CD4-positive, alpha-beta T cell treated with Interleukin-1 beta for 1 hour (primary cell): ENCODE measurements at places on chromosomes 13 and 19.

- no peak for DNase-seq
Measured at GRCh38 chr13:24040835-24041234, 119.7 kb upstream of the SPATA13 start.

DNA sequence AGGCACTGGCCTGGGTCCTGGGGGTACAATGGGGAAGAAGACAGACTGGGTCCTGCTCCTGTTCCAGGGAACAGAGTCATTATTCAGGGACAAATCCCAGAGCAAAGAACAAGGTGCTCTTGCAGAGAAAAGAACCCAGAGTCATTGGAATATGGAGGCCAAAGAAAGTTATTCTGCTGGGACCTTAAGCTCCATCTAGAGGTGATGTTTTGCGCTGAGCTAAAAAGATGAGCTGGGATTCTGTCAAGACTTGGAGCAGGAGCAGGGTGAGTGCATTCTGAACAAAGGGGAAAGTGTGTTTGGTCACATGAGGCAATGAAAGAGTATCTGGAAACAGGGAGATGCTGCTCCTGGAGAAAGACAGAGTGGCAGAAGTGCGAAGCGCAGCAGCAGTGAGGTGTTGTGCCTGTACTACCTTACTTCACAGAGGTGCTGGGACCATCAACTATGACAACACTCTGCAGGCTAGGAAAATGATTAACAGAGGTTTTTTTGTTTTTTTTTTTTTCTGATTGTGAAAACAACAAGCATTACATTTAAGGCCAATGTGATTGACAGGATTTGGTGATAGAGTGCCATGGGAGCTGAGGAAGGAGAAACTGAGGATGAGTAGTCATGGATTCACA lies 95.3 kb upstream of the TNFSF11 start:
- peak; percentile 29 for DNase-seq

- DNase-seq, result peak; percentile 93
Measured at GRCh38 chr19:18007917-18008673, at the start of gene ARRDC2. ARRDC2 (plus strand) TSS chr19:18008170; CDS start chr19:18008311, 141 bp downstream.

GRCh38 chr19:58480481-58480830 lies 4.3 kb downstream of the ZNF446 start:
- DNase-seq, result no peak

DNA sequence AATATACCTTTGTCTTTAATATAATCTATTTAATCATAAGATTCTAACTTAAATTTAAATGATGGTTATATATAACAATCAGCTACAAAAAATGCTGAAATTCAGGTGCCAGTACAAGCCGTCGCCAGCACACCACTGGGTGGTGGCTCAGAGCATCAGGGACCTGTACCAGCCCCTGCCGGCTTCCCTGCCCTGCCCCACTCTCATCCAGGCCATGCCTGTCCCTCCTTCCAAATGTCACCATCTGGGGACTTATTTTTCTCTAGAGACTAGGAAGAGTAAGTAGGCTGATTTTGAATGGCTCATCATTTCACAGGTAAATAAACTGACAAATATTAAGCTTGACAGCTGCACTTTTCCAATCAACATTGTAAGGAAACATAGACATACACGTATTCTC lies 1.6 kb downstream of the METTL21C start:
- DNase-seq, result no peak

GRCh38 chr19:49442354-49442753 lies 1.0 kb upstream of the SLC17A7 start:
- no peak for DNase-seq

GRCh38 chr13:103328899-103329298 lies 262.7 kb upstream of the SLC10A2 start:
- no peak for DNase-seq

DNA sequence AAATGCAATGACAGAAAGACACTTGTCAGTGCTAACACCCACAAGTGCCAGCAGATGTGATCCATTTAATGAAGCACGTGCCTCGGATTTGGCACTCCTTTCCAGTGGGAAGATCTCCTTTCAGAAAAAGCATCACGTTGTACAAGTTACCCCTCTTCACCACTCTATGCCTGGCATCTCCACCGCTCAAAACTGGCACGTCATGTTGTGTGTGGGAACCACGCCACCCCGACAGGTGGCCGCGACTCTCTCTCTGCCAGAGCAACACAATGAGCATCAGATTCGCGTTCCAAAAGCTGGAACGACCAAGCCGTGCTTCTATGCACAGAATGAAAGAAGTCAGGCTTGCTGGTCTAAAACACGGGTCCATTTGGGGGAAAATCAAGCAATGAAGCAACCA lies 24.3 kb downstream of the TMTC4 start:
- no peak for DNase-seq

- DNase-seq, result peak; percentile 70
Measured at GRCh38 chr19:15551293-15552004, 43.1 kb downstream of the CYP4F22 start.

DNA sequence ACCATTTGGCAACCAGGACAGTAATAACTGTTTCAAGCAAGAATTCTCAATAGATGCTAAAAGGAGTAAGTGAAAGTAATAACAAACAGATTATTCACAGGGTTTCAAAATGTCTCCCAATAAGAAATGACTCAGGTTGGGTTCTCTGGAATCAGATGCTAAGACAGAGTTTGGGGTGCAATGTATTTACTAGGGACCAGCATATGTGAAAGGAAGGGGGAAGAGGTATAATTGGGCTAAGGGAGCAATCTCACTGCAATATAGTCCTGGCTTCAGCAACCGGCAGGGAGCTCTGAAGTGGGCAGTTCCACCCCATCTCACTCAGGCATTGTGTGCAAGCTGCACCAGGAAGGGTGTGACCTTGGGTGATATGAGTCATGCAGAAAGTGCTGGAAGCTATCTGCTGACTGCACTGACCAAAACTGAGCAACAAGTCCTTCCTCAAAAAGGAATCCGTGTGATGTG lies 23.4 kb downstream of the ZDHHC20 start:
- peak; percentile 79 for DNase-seq

GRCh38 chr13:109735436-109735966 lies 50.9 kb downstream of the IRS2 start:
- DNase-seq, result no peak

- DNase-seq, result no peak
Measured at GRCh38 chr13:48159401-48159800, 64.5 kb upstream of the MED4 start.

DNA sequence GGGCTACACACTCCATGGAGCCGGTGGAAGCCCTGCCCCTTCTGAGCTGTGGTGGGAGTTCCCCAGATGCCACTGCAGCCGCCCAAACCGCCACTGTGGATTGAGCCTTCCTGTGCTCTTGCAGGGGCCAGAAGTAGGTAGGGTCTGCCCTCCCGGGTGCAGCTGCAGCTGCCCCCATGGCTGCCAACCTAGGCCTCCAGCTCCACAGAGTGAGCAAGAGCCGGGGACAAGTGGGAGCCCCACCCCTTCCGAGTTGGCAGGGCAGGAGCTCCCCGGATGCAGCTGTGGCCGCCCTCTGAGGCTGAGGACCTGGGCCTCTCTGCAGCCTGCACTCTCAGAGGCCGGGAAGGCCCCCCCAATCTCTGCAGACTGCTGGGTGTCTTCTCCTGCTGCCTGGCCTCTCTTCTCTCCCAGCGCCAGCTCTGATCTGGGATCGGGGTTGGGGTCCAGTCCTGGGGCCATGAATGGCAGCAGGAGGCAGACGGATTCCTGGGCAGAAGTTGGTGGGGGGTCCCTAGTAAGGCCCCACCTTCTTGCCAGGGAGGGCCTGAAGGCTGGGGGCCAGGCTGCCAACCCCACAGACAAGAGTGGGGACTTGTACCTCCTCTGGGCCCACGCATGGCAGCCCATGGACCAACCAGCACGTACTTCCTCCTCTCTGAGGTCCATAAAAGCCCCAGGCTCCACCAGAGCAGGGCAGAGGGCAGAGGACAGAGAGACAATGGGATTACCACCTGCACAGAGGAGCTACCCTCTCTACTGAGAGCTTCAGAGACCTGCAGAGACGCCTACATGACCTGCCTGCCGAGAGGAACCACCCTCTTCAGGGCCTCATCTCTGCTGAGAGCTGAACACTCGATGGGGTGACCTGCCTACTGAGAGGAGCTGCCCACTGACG lies 28.9 kb downstream of the AP2S1 start:
- DNase-seq, result peak; percentile 68

DNA sequence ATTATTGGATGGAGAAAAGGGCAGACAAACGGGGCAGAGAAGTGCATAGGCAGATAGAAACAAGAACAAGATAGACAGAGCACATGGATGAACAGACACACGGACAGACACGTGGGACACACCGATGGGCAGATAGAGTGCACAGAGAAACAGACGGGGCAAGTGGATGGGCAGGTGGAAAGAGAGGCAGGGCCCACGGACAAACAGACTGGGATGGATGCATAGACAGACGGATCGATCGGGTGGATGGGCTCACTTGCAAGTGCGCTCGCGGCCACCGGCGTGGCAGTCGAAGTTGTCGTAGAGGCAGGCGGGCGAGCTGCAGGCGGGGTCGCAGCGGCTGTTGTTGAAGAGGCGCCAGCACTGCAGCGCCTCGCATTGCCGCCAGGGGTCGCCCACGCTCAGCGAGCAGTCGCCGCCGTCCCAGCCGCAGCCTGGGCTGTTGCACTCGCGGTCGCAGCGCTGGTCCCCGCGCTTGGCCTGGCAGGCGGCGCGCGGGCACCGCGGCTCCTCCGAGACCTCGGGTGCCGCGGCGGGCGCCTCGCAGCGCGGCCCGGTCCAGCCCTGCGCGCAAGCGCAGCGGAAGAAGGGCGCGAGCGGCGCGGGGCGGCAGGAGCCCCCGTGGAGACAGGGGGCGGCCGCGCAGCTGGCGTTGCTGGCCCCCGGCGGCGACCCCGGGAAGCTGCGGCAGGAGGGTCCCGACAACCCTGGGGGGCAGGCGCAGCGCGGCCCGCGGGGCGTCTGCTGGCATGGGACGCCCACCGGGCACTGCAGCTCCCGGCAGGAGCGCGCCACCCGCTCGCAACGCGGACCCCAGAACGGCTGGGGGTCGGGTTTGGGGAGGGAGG lies 23.3 kb downstream of the NOTCH3 start:
- DNase-seq, result peak; percentile 83

- DNase-seq, result no peak
Measured at GRCh38 chr13:112892426-112893206, 76.4 kb upstream of the MCF2L start.
